ENCODE measurements at places on chromosomes 5 and 9. TPM values are rescaled to one million over a fixed set of nuclear protein-coding genes. Genes with fewer than 3 reads are reported as not detected.

PPIP5K2 gene
- 75.0 TPM for total RNA-seq

PTGER4 gene
- 1.4 TPM for total RNA-seq

DNA sequence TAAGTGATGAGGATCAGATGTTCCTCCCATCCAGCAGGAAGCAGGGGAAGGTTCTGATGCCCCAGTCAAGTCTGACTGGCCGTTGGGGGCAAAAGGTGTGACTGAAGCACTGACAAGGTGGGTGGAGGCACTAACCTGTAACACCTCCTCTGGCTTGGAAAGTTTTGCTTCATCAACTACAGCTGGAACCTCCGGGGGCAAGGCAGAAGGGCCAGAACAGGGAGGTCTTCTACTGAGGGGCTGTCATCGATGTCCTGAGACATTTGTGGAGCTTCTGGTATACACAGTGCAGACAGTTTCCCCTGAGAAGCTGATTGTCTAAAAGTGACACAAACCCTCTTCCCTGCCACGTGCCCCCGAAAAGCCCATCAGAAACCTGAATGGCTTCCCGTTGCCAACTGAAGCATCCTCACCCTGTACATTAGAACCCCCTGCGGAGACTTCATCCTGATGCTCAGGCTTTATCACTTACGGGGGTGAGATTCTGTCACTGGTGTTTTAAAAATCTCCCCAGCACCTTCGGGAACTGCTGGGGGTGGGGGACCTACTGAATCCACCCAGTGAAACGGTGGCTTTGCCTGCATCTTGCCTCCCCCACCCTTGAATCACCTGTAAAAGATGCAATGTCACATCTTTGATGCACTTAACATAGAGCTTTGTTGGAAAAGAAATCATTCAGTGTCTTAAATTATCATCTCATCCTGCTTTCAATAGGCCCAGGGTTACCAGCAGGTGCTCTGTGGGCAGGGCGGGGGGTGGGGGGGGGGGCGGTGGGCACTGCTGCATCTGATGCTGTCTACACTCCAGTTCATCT lies 24.6 kb downstream of the TRAF1 start:
- H3K4me3 ChIP-seq: no peak overlapping the region
- no peaks in the 10 kb centered on the region for H3K36me3 ChIP-seq
- no peak overlapping the region for H3K27ac ChIP-seq
- no peaks in the 10 kb centered on the region for H3K27me3 ChIP-seq
- H3K4me1 ChIP-seq: no peaks in the 10 kb centered on the region
- DNase-seq: no peak

- H3K36me3 ChIP-seq: no peaks in the 10 kb centered on the region
- H3K4me1 ChIP-seq: peaks cover 3% of the 10 kb centered on the region
- no peak for DNase-seq
- H3K27me3 ChIP-seq: no peaks in the 10 kb centered on the region
- no peak overlapping the region for H3K27ac ChIP-seq
- H3K4me3 ChIP-seq: no peak overlapping the region
Measured at GRCh38 chr5:94245608-94246007, 372.8 kb downstream of the KIAA0825 start.

DNA sequence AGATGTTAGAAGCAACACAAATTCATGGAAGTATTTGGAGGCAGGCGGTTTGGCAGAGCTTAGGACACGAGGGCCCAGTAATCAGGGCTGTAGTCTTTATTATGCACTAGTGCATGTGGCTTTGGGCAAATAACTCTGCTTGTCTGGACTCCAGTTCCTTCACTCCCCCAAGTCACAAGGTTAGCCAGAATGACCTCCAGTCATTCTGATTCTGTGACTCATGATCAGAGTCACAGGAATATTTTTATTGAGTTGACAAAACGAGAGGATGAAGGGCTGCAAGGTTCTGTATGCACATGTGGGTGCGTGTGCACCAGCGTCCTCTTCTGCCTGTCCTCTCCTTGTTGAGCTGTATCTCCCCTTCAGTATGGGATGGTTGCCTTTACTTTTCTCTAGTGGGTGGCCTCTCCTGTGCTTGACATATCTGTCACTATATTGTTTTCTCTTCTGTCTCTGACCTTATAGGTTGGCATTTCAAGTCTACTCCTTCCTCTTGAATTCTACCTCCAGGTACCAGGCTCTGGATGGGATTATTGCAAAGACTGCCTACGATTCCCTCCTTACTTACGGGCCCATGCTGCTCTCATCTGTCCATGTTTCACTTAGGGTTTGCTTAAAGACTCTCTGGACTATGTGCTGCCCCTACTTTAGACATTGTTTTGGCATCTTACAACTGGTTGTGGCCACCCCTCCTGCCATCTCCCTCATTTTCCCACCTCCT lies 94.6 kb downstream of the KDM4C start:
- no peak for DNase-seq
- H3K4me1 ChIP-seq: no peaks in the 10 kb centered on the region
- H3K27ac ChIP-seq: peak overlapping the region; percentile 12
- no peak overlapping the region for H3K4me3 ChIP-seq

DNA sequence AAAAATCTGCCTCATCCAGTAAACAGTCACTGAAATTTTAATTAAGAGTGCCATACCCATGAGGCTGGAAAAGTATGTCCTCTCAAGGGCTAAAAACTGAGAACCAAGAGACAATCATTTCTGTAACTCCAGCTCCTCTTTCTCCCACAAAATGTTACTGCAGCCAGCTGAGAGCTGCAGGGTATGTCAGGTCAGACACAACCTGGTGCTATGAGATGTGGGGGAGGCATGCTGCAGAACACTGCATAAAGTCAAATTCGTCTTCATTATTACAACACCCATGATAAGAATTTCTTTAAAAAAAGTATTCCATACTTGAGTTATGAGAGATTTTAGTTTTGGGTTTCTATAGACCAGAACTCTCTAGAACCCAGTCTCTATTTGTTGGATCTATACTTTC lies 162.2 kb downstream of the CDC42SE2 start:
- no peaks in the 10 kb centered on the region for H3K27me3 ChIP-seq
- H3K27ac ChIP-seq: no peak overlapping the region
- H3K4me1 ChIP-seq: no peaks in the 10 kb centered on the region
- H3K36me3 ChIP-seq: no peaks in the 10 kb centered on the region
- no peak for DNase-seq
- no peak overlapping the region for H3K4me3 ChIP-seq

GABRA1 gene
- total RNA-seq: 0.16 TPM

GRCh38 chr5:169970911-169971765 lies 9.2 kb downstream of the INSYN2B start:
- no peak overlapping the region for H3K27ac ChIP-seq
- H3K4me1 ChIP-seq: no peaks in the 10 kb centered on the region
- no peak overlapping the region for H3K4me3 ChIP-seq

GRCh38 chr5:43367909-43368669 lies 44.1 kb downstream of the CCL28 start:
- H3K27ac ChIP-seq: no peak overlapping the region
- no peaks in the 10 kb centered on the region for H3K36me3 ChIP-seq
- H3K4me1 ChIP-seq: no peaks in the 10 kb centered on the region
- no peak overlapping the region for H3K4me3 ChIP-seq
- DNase-seq: no peak

DNA sequence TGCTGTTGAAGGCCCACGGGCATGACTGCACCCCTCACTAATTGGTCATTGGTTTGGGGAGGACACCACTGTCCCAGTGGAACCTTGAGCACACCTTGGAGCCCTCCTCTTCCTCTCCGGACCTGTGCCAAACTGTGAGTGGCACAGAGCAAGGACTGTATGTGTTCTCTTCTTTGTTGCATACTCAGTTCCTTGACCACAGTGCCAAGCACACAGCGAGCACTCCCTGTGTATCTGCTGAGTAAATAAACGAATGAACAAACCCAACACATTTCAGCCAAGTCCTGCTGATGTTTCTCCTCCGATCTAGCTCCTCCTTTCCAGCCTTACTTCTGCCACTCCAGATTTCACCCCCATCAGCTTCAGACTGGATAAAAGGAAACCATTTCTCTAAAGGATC lies 2.7 kb upstream of the TRIM52 start:
- H3K36me3 ChIP-seq: no peaks in the 10 kb centered on the region
- H3K4me1 ChIP-seq: peaks cover 15% of the 10 kb centered on the region
- H3K27me3 ChIP-seq: no peaks in the 10 kb centered on the region
- no peak overlapping the region for H3K4me3 ChIP-seq
- DNase-seq: no peak

DNA sequence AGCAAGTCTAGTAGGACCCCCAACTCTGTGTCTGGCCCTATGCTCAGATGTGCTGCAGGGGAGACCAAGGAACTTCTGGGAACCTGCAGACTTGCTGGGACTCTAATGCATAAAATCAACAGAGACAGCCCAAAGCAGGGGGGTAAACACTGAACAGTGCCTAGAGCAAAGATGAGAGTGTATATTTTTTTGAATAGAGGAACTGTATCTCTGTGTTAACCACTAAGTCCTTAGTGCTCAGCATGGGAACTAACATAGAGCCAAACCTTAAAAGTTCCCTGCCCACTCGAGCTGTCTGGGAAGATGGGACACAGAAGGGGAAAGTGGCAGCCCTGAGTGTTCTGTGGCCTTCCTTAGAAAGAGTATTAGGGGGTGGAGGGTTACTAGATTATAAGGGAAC lies 51.9 kb downstream of the C5orf15 start:
- H3K27ac ChIP-seq: no peak overlapping the region
- no peaks in the 10 kb centered on the region for H3K27me3 ChIP-seq
- H3K36me3 ChIP-seq: no peaks in the 10 kb centered on the region
- no peaks in the 10 kb centered on the region for H3K4me1 ChIP-seq
- H3K4me3 ChIP-seq: no peak overlapping the region

DNA sequence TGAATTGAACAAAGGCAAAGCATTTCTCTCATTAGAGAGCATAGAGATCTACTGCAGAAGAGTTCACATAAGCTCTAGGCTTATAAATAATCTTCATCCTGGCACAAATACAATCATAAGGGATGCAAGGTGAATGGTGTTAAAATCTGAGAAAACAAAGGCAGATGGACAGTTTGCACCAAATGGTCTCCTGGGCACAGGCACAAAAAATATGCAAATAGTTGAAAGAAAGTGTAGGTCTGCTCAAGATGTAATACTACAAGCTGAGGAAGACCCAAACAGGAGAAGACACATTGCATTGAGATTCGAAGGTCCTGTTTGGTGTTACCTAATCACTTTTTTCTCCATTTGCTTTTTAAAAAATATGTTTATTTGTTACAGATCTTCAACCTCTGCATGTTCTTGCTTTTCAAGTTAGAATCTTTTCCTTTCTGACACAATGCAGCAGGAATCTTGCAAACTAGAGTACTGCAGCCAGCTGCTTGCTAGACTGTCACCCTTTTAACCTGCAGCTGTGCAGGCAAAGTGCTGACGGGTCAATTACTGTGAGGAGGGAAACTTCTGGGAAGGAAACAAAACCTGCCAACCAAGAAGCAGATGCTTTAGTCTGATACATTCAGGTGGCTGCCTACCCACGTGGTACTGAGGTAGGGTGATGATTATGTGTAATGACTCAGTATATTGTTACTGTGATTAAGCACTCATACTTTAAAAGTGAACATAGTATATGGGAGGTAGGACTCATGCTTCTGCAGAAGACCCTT lies 1048.6 kb upstream of the SEMA6A start:
- H3K4me3 ChIP-seq: no peak overlapping the region
- DNase-seq: peak; percentile 6
- H3K27me3 ChIP-seq: no peaks in the 10 kb centered on the region
- H3K36me3 ChIP-seq: no peaks in the 10 kb centered on the region

FAM78A gene
- total RNA-seq: 0.52 TPM

- no peaks in the 10 kb centered on the region for H3K27me3 ChIP-seq
- H3K4me3 ChIP-seq: no peak overlapping the region
- no peak for DNase-seq
- no peaks in the 10 kb centered on the region for H3K36me3 ChIP-seq
- peaks cover 4% of the 10 kb centered on the region for H3K4me1 ChIP-seq
- no peak overlapping the region for H3K27ac ChIP-seq
Measured at GRCh38 chr9:133780962-133781827, 43.0 kb upstream of the SARDH start.

DNA sequence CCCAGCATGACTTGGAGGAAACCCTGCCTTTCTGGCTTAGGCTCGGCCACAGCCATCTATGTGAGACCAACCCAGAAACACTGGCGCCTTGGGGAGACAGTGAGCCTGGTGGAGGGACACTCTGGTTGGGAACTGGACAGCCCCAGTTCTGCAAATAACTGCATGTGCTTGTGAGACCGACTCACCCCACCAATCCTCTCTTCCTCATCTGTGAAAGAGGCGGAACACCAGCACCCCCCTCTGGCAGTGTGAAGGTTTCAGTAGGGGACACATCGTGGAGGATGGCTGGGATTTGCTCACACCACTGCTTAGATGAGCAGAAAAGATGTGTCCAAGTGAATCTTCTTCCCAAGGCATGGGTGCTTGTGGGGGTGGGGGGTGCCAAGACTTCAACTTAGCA lies 43.4 kb upstream of the N4BP3 start:
- no peaks in the 10 kb centered on the region for H3K36me3 ChIP-seq
- DNase-seq: peak; percentile 35
- peaks cover 4% of the 10 kb centered on the region for H3K27me3 ChIP-seq
- no peak overlapping the region for H3K27ac ChIP-seq

DNA sequence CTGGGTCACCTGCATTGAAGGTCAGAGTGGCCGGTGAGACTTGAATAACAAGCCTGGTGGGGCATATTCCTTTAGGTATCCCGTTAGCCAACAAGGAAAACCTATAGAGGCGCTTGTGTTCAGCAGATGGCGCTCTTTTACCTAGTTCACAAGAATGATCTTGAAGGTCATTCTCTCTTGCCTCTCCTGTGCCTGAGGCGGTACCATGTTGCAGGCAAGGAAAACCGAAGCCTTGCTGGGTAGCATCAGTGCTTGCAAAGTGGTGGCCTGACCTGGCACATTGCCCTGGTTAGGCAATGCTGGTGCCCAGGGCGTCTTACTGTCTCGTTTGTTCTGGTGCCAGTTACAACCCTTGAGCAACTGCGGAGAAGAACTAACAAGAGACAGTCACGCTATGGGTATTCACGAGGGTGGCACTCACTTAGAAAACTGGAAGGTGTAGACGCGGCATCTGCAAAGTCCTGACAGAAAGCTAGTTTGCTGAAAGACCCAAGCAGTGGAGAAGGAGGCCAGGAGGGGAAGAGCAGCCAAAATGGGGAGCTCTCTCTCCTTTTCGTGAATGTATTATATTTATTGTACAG lies 56.7 kb downstream of the AOPEP start:
- H3K27me3 ChIP-seq: no peaks in the 10 kb centered on the region
- H3K4me3 ChIP-seq: no peak overlapping the region
- H3K27ac ChIP-seq: peak overlapping the region; percentile 83
- peak; percentile 91 for DNase-seq
- H3K4me1 ChIP-seq: no peaks in the 10 kb centered on the region

DNA sequence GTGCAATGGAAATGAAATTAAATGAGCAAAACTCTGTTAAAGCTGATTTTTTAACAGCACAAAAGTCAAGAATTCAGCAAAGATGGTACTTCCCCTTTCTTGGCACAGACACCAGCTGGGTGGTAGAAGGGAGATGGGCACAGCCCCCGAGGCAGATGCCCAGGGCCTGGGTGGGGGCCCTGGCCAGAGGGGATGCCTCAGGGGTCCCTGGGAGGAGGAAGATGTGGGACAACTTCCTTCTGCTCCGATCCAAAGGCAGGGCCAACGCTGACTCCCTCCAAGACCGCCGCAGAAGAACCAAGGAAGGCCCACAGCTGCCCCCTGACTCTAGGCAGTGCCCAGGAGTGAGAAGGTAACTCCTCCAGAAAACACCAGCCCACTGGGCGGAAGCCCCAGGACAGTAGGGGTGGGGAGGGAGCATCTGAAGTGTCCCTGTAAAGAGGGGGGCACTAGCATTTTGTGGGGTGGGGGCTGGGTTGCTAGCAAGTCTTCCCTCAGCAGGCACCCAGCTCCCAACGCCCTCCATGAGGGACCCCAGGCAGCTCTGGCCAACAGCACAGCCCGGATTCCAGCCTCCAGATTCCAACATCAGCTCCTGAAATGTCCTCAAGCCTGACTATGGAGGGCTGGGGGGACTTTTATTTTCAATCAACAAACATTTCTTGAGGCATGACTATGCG lies 4.9 kb downstream of the NACC2 start:
- peaks cover 24% of the 10 kb centered on the region for H3K4me1 ChIP-seq
- no peaks in the 10 kb centered on the region for H3K36me3 ChIP-seq
- H3K4me3 ChIP-seq: no peak overlapping the region
- H3K27ac ChIP-seq: no peak overlapping the region
- no peaks in the 10 kb centered on the region for H3K27me3 ChIP-seq

Measured in hepatocyte (in vitro differentiated cells).